ENCODE measurements at places on chromosomes 12 and 14.

GRCh38 chr14:44297437-44297836 is 209.6 kb downstream of the FSCB start:
- DNase-seq: peak; percentile 75

DNA sequence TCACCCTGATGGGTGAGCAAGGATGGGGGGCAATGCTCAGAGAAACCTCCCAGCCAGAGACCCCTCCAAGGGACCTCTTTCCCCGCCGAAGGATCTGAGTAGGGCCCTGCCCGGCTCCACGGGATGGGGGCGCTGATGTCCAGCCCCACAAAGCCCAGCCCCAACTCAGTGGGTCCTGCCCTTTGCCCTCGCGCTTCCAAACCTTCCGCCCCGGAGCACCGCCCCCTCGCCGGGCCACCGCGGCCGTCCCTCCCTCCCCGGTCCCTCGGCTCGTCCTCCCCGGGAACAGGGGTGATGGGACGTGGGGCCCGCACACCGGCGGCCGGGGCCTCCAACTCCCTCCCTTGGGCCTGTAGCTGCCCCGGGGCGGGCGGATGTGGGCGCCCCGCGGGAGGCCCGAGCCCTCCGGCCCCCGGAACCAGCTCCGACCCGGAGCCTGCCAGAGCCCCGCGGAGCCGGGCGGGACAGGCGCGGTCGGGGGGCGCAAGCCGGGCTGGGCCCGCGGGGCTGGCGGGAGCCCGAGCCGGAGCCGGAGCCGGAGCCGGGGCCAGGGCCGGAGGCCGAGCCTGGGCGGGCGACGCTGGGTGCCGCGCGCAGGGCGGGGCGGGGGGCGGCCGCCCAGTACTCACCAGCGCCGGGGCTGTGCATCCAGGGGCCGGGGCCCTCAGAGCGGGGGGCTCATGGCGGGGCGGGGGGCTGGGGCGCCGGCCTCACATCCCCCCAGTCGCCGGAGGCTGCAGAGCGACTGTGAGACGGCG is 386 bp downstream of the HDAC7 start:
- peak; percentile 70 for DNase-seq

DNA sequence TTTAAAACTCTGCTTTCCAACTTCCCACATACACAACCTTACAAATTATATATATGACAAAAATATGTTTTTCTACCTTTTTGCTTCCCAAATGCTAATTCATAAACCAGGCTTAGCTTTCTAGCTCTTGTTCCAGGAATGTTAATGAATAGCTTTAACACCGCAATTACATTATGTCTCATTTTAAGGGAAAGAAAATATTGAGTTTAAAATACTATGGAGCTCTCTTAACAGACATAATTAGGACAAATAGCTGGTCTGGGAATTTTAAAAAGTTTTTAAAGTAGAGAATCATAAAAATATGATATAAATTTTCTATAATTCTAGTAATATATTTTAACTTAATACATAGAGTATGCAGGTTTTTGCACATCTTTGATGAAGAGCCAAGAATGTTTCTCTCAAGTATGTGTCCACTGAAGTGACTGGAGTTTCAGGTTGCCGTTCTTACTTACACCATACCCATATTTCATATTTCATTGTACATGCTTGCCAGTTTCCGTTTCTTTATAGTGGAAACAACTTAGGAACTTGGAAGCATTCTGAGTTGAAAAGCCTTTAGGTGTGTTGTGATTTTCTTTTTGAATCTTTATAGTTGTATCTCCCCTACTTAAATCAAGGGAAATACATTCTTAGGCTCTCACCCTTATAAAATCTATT is 90.6 kb upstream of the SLCO1C1 start:
- DNase-seq: peak; percentile 84

DNA sequence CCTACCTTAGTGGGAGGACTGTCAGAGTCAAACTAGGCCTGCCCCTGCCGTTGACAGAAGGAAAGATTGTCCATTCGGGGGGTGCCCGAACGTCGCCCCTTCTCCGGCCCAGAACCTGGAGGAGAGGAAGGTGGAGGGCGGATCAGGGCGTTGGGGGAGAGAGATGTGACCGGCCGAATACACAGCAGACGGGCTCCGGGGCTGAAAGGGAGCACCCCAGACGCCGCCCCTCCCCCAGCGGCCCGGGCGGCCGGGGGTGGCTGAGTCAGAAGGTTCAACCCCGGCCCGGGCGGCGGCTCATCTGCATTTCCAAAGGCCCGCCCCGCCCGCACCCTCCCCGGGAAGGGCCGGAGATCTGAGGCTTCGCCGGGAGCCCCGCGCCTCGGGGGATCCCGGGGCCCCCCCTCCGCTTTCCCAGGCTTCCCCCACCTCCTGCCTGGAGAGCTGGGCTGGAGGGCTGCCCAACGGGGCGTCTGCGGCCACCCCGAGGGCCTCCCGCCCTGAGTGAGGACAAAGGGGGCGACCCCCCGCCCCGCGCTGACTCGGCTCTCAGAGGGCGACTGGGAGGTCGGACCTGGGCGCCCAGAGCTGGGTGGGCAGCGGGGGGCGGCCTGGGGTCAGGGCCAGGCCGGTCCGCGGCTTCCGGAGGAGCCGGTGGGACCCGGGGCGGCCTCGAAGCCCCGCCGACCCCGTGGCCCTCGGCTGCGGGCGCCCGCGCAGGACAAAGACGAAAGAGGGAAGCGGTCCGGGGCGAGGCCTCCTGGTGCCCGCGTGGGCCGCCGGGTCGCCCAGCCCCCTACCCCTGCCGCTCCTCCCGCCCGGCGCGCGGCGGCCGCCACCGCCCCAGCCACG is 3.7 kb upstream of the SETD1B start:
- DNase-seq: peak; percentile 91

DNA sequence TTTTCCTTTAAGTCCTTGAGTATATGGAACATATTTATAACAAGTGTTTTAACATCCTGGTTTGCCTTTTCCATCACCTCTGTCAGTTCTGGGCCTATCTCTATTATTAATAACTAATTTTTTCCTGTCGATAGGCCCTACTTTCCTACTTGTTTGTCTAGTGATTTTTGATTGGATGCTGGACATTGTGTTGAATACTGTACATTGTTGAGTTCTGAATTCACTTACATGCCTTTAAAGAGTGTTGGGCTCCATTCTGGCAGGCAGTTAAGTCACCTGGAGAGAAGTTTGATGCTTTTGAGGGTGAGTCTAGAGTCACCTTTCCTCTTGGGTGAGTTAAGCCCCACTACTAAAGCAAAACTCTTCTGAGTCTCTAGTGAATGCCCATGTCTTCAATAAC is 77.5 kb upstream of the C14orf180 start:
- no peak for DNase-seq

DNA sequence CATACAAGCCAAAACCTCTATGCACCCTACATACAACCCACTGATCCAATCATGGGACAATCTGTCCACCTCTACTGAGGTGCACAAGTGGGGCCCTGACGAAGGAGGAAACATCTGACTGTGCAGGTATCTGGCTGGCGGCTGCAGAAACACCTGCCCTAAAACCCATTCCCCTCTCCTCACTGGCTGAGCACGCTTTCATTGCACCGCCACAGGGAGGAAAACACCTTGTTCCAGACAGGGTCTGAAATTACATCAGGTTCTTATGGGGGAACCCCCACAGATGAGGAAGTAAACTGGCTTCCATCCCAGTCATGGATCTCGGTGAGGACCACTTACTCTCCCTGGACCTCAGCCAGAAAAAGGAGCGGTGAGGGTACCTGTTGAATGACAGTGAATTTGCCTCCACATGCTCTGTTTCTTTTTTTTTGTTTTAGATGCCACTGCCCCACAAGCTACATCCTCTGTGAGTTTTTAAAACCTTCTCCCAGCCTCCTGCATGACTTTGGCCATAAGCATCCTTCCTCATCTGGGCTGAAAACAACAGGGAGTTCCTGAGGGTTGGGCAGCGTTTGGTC is 23.8 kb upstream of the DGLUCY start:
- no peak for DNase-seq

GRCh38 chr14:78029601-78030372 is 140.4 kb upstream of the NRXN3 start:
- DNase-seq: no peak

- no peak for DNase-seq
Measured at GRCh38 chr12:114404083-114404925, 1.6 kb downstream of the TBX5 start.

DNA sequence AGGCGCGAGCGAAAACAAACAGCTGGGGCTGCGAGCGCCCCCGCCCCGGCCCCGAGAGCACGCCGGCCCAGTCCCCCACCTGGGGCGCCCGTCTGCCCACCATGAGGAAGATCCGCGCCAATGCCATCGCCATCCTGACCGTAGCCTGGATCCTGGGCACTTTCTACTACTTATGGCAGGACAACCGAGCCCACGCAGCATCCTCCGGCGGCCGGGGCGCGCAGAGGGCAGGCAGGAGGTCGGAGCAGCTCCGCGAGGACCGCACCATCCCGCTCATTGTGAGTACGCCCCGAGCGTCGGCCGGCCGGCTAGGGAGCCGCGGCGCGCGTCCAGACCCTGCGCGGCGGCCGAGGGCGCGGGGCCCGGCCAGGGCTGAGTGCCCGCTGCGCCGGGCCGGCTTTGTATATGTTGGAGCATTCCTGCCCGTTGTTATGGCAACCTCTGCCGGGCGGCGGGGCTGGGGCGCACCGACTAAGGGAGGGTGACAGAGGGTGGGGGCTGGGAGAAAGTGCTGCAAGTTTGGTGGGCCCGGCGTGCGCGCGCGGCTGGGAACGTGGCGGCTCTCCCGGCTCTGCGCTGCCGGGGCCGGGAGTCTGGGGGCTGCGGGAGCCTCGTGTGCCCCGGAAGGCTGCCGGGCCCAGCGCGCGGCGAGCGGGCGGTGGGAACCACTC is 367 bp downstream of the GALNT16 start:
- peak; percentile 69 for DNase-seq

GRCh38 chr14:105388110-105388951 is 10.0 kb upstream of the TEX22 start:
- peak; percentile 75 for DNase-seq

- peak; percentile 68 for DNase-seq
Measured at GRCh38 chr14:89721956-89722355, 232.6 kb downstream of the EFCAB11 start.

DNA sequence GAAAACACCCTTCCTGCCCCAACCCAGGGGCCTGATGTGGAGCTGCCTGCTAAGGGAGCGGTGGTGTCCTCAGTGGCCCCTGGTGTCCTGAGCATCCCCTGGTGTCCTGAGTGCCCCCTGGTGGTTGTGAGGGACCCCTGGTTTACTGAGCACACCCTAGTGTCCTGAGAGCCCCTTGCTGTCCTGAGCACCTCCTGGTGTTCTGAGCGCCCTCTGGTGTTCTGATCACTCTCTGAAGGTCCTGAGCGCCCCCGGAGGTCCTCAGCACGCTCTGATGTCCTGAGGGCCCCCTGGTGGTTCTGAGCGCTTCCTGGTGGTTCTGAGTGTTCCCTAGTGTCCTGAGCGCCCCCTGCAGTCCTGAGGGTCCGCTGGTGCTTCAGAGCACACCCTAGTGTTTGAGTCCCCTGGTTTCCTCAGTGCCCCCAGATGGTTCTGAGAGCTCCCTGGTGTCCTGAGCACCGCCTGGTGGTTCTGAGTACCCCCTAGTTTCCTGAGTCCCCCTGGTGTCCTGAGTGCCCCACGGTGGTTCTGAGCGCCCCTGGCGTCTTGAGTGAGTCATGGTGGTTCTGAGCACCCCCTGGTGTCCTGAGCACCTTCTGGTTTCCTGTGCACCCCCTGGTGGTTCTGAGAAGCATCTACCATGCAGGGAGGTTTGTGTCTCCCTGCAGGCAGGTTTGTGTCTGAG is 1004.2 kb downstream of the TMEM121 start:
- DNase-seq: no peak

DNA sequence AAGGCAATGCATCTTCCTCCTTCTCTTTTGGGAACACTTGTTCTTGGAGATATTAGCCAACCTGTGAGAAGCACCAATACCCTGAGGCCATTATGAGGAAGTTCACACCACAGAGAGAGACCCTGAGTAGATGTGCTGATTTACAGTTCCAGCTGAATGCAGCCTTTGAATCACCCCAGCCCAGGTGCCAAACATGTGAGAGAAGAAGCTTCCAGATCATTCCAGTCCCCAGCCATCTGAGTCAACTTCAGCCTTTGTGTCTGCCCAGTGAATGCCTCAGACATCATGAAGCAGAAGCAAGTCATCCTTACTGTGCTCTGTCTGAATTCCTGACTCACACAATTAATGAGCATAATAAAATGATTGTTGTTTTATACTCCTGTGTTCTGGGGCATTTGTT is 25.1 kb downstream of the C12orf42 start:
- DNase-seq: no peak

- no peak for DNase-seq
Measured at GRCh38 chr14:72826039-72826438, 67.9 kb downstream of the DPF3 start.

- no peak for DNase-seq
Measured at GRCh38 chr14:89394972-89395371, 22.1 kb downstream of the FOXN3 start.

DNA sequence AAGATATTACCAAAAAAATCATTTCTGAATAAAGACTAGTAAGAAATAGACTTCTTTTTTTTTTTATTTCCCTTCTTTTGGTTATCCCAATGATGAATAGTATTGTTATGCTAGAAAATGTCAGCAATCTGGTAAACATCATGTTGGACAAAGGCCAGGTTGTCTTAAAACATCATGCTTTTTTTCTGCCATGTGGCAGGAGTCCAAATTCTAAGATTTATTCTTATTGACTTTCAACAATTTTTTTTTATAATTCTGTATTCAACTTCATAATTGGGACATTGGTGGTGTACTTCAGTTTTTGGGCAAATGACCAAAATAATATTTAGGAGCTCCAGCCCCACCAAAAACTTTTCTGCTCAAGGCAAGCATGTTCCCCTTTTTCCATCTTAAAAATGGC is 10.5 kb downstream of the DCN start:
- peak; percentile 88 for DNase-seq

DNA sequence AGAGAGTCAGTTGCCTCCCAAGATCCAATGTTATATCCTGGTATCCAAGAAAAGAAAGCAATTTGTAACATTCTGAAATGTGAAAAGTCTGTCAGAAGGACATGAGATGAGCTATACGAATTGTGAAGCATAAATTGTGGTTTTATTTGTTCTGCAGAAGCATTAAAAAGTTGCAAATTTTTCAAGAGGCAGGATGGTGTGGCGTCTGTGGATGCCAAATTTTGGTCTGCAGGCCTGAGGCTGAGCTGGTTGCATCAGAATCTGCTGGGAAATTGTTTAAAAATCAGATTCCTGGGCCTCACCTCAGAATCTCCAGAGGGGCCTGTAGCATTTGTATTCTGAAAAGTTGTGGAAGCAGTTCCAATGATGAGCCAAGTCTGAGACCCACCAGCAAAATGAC is 284.7 kb downstream of the NUAK1 start:
- no peak for DNase-seq

DNA sequence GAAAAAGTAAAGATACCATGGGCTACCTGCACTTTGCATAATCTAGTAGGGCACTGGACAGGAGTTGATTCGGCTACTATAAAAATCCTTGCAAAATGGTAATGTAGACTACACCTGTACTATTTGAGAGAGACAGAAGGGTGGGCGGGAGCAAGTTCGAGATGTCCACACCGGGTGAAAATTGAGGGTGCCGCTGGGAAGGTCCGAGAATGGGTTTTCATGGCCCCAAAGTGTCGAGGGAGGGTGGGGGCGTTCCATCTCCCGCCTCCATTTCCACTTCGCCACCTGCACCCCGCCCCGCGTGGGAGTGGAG is 648 bp downstream of the SNX6 start:
- DNase-seq: no peak

GRCh38 chr12:77592836-77593235 is 237.9 kb upstream of the NAV3 start:
- DNase-seq: peak; percentile 44

- peak; percentile 87 for DNase-seq
Measured at GRCh38 chr12:57852620-57853500, 6.3 kb upstream of the CTDSP2 start.
